ENCODE measurements at places on chromosomes 4 and X. TPM values are rescaled to one million over a fixed set of nuclear protein-coding genes. Genes with fewer than 3 reads are reported as not detected.

DNA sequence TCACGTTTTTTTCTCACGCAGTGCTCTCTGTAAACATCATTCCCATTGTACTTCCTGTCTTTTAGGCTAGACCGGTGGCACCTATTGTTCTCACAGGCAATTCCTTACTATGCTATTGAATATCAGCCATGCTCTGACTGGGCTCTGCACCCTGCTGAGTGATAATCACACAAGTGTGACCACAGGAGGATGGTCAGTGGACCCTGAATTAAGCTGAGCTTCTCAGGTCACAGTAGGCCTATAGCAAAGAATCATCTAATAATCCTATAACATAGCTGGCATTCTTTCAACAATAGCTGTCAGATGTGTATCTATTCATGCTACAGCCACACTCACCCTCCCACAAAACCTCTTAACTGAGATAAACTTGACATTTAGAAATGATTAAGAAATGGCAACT, 2399.8 kb upstream of the TENM3 start:
- no peak for DNase-seq

DNA sequence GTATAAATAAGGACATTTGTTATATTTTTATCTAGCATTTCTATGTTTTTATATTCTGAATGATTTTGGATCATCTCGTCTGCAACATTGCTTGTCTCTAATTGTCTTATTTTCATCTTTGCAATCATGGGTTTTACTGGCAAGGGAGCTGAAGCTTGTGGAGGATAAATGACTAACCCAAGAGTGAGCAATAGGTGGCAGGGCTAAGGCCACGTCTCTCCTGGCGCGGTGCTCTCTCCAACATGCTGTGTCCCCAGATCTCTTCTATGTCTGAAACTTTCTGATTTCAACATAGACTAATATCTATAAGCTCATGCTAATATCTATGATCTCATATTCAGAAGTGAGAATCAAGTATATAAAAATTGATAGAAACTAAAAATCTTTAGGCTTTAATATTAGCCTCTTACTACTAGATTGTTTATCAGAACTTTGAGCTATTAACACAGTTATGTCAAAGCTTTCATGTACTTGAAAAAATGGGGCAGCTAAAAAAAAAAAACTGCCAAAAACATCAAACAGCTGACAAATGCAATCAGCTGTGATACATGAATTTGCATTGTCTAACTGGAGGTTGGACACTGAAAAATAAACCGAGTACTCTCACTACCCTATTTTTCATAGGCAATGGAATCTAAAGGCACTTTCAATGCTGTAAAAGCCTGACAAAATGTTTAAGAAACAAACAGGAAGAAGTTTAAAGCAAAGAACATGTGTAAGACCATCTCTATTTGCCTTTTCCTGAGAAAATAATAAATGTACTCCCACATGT, 169.2 kb downstream of the TMA16 start:
- DNase-seq = no peak

DNA sequence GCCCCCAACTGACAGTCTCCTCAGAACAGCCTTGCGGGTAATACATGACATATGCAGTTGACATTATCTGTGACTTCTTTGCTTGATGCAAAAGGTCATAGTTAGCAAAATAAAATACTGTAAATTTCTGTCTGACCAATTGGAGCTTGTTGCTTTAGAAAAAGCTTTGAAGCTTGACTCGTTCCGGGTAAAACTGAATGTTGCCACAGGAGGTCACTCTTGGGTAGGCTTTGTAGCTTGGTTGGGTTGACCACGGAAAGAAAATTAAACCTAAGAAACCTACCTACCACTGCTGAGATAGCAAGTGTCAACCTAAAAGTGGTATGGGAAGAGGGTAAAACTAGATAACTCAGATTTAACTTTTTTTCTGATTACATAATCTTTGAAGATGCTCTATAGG, 23.2 kb downstream of the PRPS2 start:
- peak; percentile 54 for DNase-seq

Gene AREG
- polyA plus RNA-seq = 129 TPM

Gene ADH1B
- polyA plus RNA-seq = 1.5 TPM
